Activated B cell treated with CpG ODN at 0.5 μM for 24 hours (primary cell): ENCODE measurements at places on chromosomes 11 and 22. TPM values are rescaled to one million over a fixed set of nuclear protein-coding genes. Genes with fewer than 3 reads are reported as not detected.

DNA sequence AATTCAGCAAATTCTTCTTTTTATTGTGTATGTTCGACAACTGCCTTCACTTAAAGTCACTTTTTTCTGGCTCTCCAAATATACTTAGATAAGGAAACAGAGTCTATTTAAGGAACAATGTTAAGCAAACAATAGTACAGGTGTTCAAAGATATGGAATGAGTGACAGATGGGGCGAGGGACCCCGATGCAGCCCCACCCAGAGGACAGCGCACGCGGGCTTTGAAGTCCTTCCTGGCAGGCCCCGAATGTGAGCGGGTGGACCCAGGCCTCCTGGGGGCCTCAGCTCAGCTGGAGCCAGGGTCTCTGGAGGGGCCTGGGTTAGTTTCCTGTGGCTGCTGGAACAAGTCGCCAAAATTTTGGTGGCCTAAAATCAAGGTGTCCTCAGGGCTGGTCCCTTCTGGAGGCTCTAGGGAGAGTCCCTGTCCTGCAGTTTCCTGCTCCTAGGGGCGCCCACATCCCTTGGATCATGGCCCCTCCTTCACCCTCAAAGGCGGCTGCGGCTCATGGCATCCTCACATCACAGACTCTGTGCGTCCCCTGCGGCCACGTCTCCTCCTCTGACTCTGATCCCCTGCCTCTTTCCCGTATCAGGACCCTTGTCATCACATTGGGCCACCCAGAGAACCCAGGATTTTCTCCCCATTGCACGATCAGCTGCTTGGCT lies 40.6 kb upstream of the KCNQ1OT1 start:
- H3K27ac ChIP-seq, result no peak overlapping the region
- H3K4me1 ChIP-seq, result no peaks in the 10 kb centered on the region
- no peak overlapping the region for H3K4me3 ChIP-seq
- H3K27me3 ChIP-seq, result no peaks in the 10 kb centered on the region
- no peaks in the 10 kb centered on the region for H3K36me3 ChIP-seq

DNA sequence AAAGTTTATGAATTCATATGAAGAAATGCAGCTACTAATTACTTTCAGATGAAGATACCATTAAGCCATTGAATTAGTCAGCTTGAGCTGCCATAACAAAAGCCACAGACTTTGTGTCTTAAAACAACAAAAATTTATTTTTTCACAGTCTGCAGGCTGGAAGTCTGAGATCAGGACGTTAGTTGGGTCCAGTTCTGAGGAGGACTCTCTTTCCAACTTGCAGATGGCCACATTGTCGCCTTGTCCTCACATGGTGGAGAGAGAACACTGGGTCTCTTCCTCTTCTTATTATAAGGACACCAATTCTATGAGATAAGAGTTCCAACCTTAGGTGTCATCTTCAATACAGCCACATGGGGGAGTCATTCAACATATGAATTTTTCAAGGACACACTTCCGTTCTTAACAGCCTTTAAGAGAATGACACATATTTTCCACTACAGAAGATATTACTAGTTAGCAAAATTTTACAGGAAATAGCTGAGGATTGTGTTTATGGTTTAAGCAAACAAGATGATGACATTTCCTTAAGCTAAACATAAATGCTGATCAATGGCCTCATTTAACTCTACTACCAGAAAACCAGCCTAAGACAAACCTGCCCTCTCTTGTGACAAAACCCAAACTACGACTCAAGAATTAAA lies 56.0 kb downstream of the DCUN1D5 start:
- H3K27ac ChIP-seq, result no peak overlapping the region
- no peak overlapping the region for H3K4me3 ChIP-seq
- no peak for DNase-seq
- no peaks in the 10 kb centered on the region for H3K36me3 ChIP-seq

- H3K4me1 ChIP-seq, result peaks cover 4% of the 10 kb centered on the region
- H3K27ac ChIP-seq, result no peak overlapping the region
- H3K27me3 ChIP-seq, result no peaks in the 10 kb centered on the region
- H3K4me3 ChIP-seq, result no peak overlapping the region
Measured at GRCh38 chr22:38413085-38414008, 41.7 kb downstream of the KCNJ4 start.

DNA sequence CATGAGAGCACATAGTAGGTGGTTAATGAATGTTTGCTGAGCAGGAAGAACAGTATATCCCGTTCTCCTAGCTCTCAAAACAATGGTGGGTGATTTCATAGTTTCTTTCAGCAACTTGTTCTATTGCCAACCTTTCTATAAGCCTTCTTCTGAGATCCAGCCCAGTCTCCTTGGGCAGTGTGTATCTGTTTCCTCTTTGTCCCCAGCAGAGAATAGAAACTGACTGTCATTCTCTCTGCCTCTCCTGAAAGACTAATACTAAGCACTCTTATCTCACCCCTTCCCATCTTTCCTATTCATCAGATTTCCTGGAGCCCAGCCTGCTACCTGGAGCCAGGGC lies 272.9 kb downstream of the ST3GAL4 start:
- H3K27ac ChIP-seq, result no peak overlapping the region
- H3K27me3 ChIP-seq, result no peaks in the 10 kb centered on the region
- no peaks in the 10 kb centered on the region for H3K4me1 ChIP-seq
- no peak for DNase-seq

DNA sequence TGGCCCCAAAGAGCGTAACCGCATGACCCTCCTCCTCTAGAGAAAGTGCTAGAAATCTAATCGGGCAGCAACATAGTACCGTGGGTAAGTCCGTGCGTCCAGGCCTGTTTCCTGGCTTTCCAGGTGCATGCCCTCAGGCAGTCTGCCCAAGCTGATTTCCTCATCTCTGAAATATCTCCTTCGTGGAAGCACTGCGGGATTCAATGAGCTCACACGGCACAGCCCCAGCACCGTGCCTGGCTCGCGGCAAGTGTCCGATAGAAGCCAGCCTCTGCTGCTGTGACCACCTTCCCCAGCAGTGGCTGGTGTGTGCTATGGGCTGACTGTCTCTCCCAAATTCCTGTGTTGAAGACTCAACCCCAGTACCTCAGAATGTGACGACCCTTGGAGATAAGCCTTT lies 20.7 kb downstream of the RPUSD4 start:
- no peak overlapping the region for H3K4me3 ChIP-seq
- peaks cover 16% of the 10 kb centered on the region for H3K4me1 ChIP-seq
- no peaks in the 10 kb centered on the region for H3K27me3 ChIP-seq
- DNase-seq, result no peak
- peaks cover 52% of the 10 kb centered on the region for H3K36me3 ChIP-seq

GRCh38 chr22:19919701-19920363 lies 21.7 kb upstream of the COMT start:
- no peak overlapping the region for H3K4me3 ChIP-seq
- no peak overlapping the region for H3K27ac ChIP-seq
- H3K4me1 ChIP-seq, result no peaks in the 10 kb centered on the region
- DNase-seq, result no peak
- H3K36me3 ChIP-seq, result peaks cover 33% of the 10 kb centered on the region
- H3K27me3 ChIP-seq, result no peaks in the 10 kb centered on the region

DNA sequence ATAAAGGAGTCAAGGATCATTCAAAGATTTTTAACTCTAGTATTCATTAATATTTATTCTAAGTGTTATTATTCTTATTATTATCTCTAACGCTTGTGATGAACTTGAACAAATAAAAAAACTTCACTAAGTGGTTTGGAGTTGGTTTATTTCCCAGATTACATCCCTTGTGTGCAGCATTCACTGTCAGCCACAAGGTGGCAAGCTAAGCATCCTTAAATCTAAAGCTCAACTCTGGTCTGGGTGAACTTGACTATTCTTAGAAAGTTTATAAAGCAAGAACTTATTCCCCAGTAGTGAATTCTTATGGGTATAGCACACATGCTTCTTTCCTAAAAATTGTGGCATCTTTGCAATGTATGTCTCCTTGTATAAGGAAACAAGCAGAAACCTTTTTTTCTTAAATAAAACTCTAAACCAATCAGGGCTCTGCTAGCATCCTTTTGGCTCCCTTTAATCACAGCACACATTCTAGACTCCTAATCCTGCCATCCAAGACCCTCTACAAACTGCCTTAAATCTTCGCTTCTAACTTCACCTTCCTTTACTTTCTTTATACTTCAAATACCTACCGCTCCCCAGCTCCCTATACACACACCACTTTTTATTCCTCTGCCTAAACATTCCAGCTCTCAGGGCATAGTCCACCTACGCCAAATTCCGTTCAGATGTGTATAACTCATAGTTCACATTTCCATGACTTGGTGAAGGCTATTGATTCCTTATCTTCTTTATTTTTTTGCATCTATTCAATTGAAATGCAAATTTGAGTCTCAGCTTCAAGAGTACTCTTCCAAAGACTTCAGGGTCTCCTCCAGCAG lies 1068.8 kb downstream of the DLG2 start:
- no peak overlapping the region for H3K4me3 ChIP-seq
- H3K27ac ChIP-seq, result no peak overlapping the region

DNA sequence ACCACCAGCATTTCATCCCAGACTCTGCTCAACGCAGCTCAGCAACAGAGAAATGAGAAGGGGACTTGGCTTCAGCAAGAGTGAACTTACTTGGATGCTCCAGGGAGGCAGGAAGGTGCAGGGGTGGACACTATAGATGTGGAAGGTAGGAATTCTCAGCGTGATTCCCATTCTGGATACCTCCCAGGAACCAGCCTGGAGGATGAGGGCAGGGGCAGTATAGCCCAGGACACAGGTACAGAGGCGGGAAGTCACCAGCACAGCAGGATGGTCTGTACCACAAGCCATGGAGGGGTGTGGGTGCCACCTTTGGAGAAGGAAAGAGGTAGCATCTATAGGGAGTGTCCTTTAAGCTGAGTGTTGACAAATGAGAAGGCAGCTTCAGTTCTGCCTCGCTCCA lies 1275.2 kb downstream of the TBC1D22A start:
- no peak overlapping the region for H3K27ac ChIP-seq
- H3K4me3 ChIP-seq, result no peak overlapping the region
- no peaks in the 10 kb centered on the region for H3K36me3 ChIP-seq
- H3K27me3 ChIP-seq, result peaks cover 20% of the 10 kb centered on the region
- DNase-seq, result no peak

DNA sequence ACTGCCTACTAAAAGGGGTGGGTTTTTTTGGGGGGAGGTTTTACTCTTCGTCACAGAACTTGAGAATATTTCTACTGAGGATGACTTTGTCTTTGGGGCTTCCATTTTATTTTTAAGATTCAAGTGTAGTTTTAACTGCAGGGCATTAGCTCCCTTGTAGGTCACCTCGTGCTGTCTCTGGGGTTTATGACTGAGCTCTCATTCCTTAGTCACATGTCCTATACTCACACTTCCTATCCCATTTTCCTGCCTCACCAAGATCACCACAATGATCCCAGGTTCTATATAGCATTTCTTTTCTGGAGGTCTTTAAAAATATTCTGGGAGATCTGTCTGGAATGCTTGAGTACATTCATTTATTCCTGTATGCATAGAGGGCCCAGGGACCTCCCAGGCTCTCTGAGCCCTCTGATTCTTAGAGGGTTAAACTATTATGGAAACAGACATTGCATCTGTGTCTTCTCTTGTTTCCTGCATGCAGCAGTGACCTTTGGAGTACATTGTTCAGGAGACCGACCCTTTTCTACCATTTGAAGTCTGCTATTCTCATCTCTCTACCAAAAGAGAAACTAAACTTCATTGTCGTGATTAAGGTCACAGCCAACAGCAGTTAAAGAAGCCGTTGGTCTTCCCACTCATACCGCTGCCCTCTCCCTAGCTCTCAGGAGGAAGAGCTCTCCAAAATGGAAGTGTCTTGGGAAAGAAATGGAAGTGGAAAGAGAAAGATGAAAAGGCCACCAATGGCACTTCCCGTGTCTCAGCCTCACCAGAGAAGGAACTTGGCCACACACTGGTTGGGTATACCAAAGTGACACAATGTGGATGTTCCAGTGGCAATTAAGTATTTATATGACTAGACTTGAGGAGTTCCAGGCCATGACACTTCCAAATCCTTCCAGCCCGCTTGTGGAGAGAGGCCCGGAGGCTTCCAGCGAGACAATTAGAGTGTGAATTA lies 77.5 kb downstream of the ZBTB16 start:
- DNase-seq, result no peak
- H3K4me1 ChIP-seq, result peaks cover 49% of the 10 kb centered on the region
- H3K36me3 ChIP-seq, result no peaks in the 10 kb centered on the region

GRCh38 chr11:4203603-4204360 lies 109.2 kb downstream of the RRM1 start:
- no peaks in the 10 kb centered on the region for H3K4me1 ChIP-seq
- H3K27ac ChIP-seq, result no peak overlapping the region
- no peaks in the 10 kb centered on the region for H3K36me3 ChIP-seq
- H3K27me3 ChIP-seq, result peaks cover 16% of the 10 kb centered on the region

DNA sequence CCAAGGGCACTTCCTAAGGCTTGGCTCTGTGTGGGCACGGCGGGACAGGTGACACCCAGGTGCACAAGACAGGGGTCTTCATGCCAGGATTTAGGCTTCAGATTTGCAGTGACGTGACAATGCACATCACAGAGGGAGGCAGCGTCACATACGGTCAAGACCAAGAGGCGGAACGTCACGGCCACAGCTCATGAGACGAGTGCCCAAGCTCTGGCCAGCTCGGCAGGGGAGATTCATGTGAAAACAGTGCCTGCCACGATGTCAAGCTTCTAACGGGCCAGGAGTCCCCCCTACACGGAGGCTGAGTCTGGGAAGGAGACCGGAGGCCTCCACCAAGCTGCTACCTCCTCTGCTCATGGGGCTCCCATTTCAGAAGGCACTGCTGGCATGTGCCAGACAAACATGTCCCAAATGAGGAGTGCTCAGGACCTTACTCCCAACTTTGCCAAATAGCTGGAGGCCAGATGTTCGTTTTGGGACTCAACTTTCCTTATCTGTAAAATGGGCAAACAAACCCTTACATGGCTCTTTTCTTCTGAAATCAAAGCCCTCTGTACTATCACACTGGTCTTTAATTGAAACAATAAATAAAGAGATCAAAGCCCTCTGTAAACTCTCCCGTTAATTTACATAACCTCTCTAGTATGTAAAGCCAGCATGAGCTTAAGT lies 16.6 kb downstream of the VPS37C start:
- no peak overlapping the region for H3K27ac ChIP-seq
- no peak overlapping the region for H3K4me3 ChIP-seq
- peaks cover 9% of the 10 kb centered on the region for H3K36me3 ChIP-seq
- no peaks in the 10 kb centered on the region for H3K27me3 ChIP-seq

- peaks cover 2% of the 10 kb centered on the region for H3K36me3 ChIP-seq
- H3K4me3 ChIP-seq, result peak overlapping the region; percentile 79
- DNase-seq, result no peak
- peaks cover 12% of the 10 kb centered on the region for H3K4me1 ChIP-seq
- no peak overlapping the region for H3K27ac ChIP-seq
Measured at GRCh38 chr11:102111787-102112508, 1.7 kb downstream of the YAP1 start.

DNA sequence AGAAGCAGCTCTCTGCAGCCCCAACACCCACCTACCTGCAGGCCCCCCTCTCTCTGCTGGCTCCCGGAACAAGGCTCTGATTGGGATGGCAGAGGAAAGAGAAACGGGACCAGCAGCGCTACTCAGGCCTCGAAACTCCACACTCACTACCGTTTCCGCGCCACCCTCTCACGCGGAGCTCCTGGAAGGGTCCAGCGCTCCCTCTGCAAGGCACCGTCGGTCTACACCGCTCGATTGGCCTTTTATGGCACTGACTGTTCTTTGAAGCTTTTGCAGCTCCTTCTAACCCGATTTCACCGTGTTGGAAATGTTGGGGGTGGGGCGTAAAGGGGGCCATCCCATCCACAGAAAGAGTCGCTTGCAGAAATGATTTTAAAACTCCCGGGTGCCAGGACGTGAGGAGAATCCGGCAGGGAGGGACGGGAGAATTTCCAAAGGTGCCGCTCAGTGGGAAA lies 323 bp upstream of the PANX1 start:
- peak; percentile 26 for DNase-seq
- H3K27ac ChIP-seq, result peak overlapping the region; percentile 93
- no peak overlapping the region for H3K4me3 ChIP-seq

The FGF3 gene
- total RNA-seq, result not detected in 2 replicates

The CHST1 gene
- not detected in 2 replicates for total RNA-seq

The TUT1 gene
- 27.8 and 30.9 TPM in 2 replicates for total RNA-seq

The IFT27 gene
- total RNA-seq, result 26.2 and 32.7 TPM in 2 replicates

The SSH3 gene
- total RNA-seq, result 5.1 and 7.7 TPM in 2 replicates

The BCR gene
- 20.9 and 23.8 TPM in 2 replicates for total RNA-seq

The ARHGAP8 gene
- 0.17 and 0.49 TPM in 2 replicates for total RNA-seq
